ENCODE measurements at places on chromosomes 12 and 14. TPM values are rescaled to one million over a fixed set of nuclear protein-coding genes. Genes with fewer than 3 reads are reported as not detected.

DNA sequence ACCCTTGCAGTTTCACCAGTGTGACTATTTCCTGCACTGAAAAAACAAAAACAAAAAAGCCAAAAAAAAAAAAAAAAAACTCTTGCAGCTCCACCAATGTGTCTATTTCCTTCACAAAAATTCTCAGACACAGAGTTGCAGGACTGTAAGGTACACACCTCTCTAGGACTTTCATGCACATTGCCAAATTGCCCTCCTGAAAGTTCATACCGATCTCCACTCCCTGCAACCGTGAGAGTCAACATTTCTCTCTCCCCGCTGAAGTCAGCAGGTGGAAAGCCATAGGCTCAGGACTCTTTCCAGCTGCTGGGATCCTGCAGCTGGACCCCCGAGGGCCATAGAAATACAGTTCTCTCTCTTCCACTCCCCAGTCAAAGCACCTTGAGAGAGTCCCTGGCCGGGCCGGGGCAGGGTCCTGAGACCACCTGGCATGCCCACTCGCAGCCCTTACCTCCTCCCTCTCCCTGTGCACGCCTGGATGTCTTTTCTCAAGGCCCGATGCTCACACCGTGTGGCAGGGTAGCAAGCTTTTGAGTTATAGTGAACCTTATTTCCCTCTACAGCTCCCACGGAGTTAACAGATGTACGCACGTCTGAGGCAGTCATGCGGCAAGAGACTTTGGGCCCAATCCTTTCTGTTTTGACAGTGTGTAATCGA lies 23.6 kb downstream of the MMAB start:
- no peak for DNase-seq

GRCh38 chr12:11941606-11942337 lies 129.0 kb upstream of the BCL2L14 start:
- no peak for DNase-seq

DNA sequence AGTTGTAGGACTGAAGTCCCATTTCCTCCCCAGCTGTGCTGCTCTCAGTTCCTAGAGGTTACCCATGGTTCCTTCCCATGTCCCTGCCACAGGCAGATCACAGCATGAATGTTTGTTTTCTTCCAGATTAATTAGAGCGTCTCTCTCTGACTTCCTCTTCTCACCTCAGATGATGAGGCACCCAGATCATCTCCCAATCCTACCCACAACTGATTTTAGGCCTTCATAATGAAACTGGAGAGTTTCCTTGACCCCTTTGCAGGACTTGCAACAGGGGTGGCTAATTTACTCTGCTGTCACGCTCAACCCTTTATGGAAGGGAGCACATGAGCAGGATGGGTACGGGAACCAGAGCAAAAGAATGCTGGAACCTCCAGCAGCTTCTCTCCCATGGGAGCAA lies 32.1 kb upstream of the TXNRD1 start:
- no peak for DNase-seq

DNA sequence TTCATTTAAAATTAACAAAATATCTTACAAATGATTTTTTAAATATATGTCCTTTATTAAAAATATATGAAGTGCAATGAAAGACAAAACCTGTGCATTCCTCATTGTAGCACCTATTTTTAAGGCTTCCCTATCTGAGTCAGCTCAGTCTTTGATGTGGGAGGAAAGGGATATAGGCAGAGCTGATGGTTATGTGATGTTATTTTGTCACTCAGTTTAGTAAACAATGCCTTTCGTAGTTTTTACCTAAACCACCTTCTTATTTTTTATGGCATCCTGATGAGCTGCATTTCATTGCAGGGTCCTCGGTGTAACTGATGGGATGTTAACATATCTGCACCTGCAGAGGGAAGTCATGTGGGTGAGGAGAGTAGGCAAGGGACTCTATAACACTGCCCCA lies 58.9 kb upstream of the FRMD6 start:
- no peak for DNase-seq

GRCh38 chr12:116471544-116471943 lies 87.6 kb upstream of the MAP1LC3B2 start:
- DNase-seq: no peak

GRCh38 chr12:93943780-93944179 lies 204.6 kb upstream of the PLXNC1 start:
- DNase-seq: no peak

DNA sequence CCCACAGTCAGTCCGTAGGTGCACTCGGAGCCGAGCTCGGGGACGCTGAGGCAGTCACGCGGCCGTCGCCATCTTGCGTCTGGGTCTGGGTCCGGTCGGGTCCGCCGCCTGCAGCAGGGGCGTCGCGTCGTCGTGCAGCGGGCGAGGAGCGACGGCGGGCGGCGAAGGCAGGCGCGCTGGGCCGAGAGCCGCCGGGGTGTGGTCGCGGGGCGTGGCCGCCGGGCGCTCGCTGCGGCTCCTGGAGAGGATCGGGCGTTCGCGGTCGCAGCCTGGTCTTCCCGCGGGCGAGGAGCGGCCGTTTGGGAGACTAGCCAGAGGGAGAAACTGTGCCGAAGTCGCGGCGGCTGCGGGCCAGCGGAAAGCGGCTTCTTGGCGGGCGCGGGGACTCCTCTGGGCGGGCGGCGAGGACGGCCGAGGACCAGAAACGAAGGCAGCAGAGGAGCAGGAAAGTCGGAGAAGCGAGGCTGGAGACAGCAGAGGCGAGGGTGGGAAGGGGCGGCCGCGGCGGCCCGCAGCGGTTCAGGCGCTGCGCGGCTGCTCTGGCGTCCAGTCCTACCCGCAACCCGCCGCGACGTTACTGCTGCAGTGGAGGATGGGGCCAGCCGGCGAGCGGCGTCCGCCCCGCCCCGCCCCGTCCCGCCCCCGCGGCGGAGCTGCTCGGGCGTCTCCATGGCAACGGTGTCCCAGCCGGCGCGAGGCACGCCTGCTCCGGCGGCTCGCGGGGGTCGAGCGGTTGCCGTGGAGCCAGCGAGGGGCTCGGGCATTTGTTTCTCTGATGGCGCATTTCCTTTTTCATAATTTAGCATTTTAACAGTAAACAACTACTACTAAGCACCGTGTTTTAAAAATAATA lies at the start of gene PNMA1:
PNMA1 (minus strand) TSS at position 582 of the 853 bp plus-strand sequence. CDS start 745 bp downstream, outside the sequence.
- peak; percentile 96 for DNase-seq

DNA sequence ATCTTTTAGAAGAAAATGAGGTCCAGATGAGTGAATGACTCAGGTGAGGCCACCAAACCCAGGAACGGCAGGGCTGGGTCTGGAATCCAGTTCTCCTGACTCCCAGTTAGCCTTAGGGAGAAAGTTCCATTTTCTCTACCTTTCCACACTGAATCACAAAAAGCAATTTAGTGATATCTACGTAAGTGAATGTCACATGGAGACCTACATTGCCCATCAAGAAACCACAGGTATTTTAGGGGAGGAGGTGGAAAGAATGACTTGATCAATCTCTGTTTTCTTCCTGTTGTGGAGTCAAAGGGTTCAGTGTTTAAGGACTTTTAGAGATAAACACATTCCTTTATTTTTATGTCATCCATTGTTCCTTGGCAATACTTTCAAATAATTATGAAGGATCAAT lies 106.9 kb upstream of the PTPRB start:
- DNase-seq: no peak

- peak; percentile 53 for DNase-seq
Observed at GRCh38 chr14:80055667-80056496, 155.4 kb downstream of the DIO2 start.

GRCh38 chr12:119288576-119288975 lies 46.0 kb upstream of the CCDC60 start:
- DNase-seq: no peak

- DNase-seq: no peak
Observed at GRCh38 chr14:57383125-57383745, 7.2 kb upstream of the NAA30 start.

GRCh38 chr12:17841496-17841895 lies 248.5 kb downstream of the RERGL start:
- DNase-seq: no peak

DNA sequence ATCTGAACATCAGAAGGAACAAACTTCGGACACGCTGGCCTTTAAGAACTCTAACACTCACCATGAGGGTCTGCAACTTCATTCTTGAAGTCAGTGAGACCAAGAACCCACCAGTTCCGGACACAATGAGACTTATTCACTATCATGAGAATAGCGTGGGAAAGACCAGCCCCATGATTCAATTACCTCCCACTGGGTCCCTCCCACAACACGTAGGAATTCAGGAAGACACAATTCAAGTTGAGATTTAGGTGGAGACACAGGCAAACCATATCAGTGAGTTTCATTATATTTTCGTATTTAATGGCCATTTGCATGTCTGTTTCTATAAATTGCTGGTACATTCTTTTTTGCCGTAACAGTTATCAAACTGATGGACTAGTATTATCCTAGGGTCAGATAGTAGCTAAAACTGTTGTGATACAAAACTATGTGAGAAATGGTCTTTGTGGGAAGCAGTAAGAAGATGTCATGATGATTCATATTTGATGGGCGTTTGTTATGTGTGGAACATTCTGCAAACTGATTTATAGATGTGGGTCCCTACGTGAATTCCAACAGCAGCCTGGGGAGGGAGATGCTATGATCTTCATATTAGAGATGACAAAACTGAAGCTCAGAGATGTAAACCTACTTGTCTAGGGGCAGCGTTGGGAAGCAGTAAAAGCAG lies 282.4 kb upstream of the TMEM132C start:
- no peak for DNase-seq

DNA sequence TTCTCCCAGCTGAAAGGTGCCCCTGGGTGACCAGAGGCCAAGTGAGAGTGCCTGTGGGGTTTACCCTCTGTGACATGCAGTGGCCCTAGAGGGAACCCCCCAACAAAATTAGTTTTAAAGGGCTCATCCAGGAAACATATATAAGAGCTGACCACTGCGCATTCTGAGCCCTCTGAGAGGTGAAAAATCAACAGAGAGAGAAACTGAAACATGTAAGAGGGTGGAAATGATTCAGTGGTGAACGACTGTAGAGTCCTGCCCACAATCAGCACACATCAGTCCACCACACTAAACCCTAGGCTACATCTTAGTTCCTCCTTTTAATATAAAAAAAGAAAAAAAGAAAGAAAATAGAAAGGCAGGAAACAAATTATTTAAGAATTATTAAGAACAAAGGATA lies 21.0 kb upstream of the ACSM4 start:
- no peak for DNase-seq

DNA sequence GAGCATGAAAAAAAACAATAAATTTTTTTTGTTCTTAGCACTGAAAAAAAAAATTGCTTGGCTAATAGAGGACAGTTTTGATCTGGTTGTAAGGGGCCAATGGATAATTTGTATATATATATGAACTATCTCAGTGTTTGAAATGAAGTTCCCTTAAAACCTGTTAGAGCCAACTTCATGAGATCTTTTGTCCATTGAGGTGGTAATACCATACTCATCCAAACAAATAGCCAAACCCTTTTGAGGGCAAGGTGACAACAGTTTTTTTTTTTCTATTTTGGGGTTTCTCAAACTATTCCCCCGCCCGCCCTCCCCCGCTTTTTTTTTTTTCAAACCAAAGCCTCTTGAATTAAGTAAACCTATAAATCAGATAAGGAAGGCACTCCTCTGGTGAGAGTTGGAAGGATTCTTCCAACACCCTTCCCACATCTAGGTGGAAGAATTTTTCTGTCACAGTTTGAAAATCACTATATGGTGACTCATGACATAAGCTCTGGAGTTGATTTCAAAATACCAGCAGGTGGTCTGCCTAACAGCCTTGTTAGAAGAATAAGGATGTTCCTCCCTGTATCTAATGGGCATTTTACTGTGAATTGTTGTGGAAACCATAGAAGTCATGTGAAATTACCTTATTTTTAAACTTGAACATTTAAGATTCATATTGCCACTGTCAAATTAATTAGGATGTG lies 10.2 kb downstream of the ARHGAP5 start:
- DNase-seq: no peak

DNA sequence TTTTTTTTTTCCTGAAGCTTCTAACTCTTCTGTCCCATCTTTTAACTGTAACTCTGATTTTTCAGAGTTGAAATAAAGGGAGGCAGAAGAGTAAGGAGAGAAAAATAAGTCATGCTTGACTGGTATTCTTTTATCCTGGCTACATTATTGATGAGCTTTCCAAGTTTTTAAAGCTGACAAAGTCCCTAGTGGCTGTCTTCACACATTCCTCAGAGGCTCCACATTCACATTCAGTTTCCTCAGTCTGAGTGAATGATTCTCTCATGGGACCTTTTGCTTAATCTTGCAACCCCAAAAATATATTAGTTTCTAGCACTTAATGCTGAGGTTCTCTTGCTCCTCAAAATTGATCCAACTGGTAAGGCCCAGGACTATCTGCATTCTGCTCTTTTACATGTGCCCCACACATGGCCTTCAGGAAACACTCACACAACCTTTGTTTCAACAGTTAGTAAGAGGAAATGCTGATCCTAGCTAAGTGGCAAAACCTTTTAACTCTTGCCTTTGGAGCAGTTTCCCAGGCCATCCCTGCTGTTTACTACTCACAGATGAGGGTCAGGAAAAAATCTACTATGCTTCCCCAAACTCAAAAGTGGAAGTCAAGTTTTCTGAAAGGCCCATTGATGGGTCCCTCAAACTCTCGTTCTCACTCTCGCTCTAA lies 61.7 kb upstream of the SLC6A15 start:
- DNase-seq: no peak

DNA sequence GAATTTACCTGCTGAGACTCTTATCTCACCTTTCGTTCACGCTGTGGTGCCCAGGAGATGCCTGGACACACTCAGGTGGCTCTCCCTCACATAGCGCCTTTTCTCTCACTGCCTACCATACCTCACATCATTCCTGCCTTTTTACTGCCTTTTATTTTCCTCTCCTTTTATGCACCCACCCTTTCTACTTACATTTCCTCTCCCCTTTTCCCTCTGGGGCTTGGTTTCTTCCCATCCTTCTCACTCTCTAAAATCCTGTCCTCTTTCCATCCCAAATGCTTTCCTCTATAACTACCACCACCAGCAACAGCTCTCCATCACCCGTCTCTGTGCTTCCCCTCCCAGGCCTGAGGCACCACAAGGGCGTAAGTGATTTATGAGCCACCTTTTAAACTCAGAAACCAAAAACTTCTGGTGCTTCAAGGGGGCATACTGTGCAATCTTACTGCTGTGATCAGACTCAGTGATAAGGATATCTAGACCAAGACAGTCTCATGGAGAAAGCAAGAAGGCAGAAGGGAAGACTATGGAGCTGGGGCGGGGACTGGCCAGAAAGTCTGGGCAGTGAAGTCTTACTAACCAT lies 32.7 kb upstream of the SMUG1 start:
- DNase-seq: no peak

DNA sequence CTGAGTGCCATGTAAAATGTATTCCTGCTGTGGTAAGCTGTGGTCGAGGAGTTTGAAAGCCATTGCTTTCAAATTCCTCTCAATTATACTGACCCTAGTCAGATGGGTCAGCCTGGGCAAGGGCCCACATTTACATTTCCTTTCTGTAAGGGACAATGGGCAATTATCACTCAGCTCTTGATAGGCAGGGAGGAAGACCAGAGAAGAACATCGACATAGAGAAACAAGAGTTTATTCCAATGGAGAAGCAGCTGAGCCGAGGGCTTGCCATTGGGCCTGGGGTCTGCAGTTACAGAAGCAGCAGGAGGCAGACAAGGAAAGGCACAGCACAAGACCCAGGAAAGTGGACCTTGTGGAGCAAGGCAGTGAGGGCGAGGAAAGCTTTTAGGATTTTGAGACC lies 9.7 kb downstream of the NRIP2 start:
- DNase-seq: no peak

Gene TAS2R42
- total RNA-seq: not detected

Gene CD27
- total RNA-seq: not detected

Gene LRTM2
- total RNA-seq: 0.39 TPM

Gene NYNRIN
- total RNA-seq: 21.8 TPM

Gene WSCD2
- 1.7 TPM for total RNA-seq

Gene RBMS2
- total RNA-seq: 12.8 TPM

Gene JAG2
- total RNA-seq: 21.3 TPM

Measured in testis (tissue), 5 donors.